ENCODE measurements at places on chromosomes 6 and 20.

GRCh38 chr6:79520534-79520933, 16.7 kb downstream of the LCA5 start:
- DNase-seq = no peak

DNA sequence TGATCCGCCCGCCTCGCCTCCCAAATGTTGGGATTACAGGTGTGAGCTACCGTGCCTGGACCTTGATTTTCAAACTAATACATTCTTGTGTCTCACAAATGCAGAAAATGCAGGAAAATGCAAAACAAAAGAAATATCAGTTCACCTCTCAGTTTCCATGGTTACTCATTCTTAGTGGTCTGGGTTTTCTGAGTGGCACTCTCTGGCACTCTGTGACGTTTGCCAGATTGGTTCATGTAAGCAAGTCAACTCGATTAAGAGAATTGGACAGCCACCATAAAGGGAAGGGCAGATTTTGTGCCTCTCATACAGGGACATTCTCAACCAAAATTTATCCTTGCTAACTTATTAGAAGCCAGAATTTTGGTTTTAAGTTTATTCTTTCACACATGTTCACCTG, 8.6 kb downstream of the CMTR1 start:
- no peak for DNase-seq

GRCh38 chr20:36214684-36215256, 21.5 kb upstream of the AAR2 start:
- DNase-seq = peak; percentile 51

- DNase-seq = no peak
These were observed 77.5 kb downstream of the C6orf118 start for GRCh38 chr6:165231581-165232561.

DNA sequence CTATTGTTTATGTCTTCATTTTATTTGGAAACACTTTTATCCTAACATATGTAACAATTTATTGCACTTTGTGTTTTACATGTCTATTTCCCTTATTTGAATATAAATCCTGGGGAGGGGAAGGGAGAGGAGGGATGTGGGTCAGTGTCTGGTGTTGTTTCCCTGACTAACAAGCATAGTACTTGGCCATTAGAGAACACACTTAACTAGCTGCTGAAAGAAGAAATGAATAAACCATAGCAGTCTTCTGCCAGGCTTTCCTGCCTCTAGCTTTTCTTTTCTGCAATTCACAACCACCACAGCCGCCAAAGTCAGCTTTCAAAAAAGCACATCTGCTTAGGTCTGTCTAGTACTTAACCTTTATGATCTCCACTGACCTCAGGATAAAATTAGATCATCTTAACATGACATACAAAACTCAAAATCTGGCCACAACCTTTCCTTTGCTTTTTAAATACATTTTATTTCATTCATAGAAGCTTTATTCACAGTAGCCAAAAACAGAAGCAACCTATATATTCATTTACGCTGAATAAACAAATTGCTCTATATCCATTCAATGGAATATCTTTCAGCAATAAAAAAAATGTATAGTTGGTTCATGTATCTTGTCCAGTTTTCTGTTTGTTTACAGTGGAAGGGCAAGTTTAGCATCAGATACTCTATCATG, 16.3 kb downstream of the PDSS2 start:
- no peak for DNase-seq

DNA sequence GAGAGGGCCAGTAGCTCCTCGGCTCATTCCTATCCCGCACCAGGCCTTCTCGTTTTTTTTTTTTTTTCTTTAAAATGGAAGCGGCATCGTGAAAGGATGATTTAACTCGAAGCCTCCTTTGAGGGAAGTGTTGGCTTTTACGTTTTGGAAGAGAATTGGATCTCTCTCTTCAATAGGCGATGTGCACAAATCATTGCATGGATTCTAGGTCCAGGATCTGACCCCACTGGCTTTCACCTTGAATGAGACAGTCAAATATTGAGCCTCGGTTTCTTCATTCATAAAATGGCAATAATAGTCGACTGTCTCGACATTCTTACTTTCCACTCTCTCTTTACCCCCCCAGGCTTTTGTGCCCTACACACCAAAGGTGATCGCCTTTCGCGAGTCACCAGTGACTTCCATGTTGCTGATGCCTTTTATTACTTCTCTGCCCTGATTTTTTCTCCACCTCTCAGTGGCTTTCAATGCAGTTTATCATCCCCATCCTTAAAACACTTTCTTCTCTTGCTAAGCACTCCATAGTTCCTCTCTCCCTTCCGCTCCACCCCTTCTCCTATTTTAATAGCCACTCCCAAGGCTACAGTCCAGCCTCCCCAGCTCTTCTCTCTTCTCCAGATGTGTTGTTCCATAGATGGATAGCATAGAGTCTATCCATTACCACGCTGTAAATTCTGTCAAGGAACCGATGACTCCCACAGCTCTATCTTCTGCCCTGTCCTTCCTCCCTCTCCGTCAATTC, 473 bp upstream of the DTNBP1 start:
- DNase-seq = no peak

DNA sequence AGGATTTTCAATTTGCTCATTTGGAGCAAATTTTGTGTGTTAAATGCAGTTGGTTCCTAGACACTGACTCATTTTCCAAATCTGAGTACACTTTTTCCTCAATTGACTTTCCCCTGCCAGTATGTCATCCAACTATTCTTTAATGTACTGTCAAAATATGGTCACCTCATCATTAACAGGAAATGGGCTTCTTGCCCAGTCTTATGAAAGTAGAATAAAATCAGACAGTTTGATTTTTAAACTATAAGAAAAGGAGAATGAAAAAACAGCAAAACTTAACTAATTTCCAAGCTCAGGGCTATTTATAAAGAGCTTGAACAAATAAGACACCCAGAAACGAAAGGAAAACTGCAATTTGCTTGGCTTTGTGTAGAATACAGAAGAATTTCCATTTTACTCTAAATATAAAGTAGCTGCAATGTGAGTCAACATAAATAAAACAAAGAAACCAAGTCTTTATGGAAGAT, 43.7 kb upstream of the RAB23 start:
- no peak for DNase-seq

DNA sequence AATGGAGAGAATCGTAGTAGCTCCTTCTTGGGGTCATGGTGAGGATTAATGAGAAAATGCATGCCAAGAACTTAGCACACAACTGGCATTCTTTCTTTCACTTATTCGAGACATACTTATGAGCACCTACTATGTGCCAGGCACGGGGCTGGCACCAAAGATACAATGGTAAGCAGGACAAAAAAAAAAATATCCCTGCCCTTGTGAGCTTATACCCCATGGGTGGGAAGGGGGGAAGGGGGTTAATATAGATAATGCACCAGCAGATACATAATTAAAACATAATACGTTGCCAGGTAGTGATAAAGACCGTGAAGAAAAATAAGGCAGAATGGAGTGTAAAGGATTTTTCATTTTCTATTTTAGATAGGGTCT, 8.3 kb downstream of the SLC13A3 start:
- DNase-seq = no peak

DNA sequence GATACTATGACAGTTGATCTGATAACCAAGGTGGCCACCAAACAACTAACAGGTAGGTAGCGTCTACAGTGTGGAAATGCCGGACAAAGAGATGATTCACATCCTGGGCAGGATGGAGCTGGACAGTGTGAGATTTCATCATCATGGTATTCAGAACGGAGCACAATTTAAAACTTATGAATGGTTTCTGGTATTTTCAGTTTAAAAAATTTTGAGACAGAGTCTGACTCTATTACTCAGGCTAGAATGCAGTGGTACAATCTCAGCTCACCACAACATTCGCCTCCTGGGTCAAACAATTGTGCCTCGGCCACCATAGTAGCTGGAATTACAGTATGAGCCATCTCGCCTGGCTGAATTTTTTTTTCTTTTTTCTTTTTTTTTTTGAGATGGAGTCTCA, 43.8 kb downstream of the CEP57L1 start:
- no peak for DNase-seq

- no peak for DNase-seq
These were observed 11.6 kb downstream of the PLN start for GRCh38 chr6:118559659-118560058.

- no peak for DNase-seq
These were observed 120.5 kb upstream of the PRSS16 start for GRCh38 chr6:27126815-27127537.

Data from GM12891 (cell line).